Effector memory CD8-positive, alpha-beta T cell (primary cell): ENCODE measurements at places on chromosomes 2 and 18.

GRCh38 chr2:159131914-159132281, 154.6 kb downstream of the WDSUB1 start:
- no peak for DNase-seq

- DNase-seq = no peak
Measured at GRCh38 chr18:36757081-36757480, 71.7 kb downstream of the TPGS2 start.

- DNase-seq = no peak
Measured at GRCh38 chr2:96874198-96874831, 4.4 kb upstream of the SEMA4C start.

GRCh38 chr2:190301032-190301431, 18.6 kb downstream of the HIBCH start:
- DNase-seq = no peak

GRCh38 chr18:46260016-46260878, 156.1 kb downstream of the HAUS1 start:
- DNase-seq = no peak

DNA sequence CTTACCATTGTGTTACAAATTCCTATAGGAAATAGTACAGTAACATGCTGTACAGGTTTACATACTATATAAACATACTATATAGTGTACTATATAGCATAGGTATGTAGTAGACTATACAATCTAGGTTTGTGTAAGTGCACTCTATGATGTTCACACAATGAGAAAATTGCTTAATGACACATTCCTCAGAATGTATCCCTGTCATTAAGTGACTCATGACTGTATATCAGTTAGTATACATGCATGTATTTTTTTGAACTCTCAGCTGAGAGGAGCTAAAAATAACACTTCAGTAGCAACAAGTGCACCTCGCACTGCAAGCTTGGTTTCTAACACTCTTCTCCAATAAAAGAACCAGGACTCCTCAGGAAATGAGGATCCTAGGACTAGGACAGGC, 19.5 kb upstream of the ASXL3 start:
- DNase-seq = no peak

DNA sequence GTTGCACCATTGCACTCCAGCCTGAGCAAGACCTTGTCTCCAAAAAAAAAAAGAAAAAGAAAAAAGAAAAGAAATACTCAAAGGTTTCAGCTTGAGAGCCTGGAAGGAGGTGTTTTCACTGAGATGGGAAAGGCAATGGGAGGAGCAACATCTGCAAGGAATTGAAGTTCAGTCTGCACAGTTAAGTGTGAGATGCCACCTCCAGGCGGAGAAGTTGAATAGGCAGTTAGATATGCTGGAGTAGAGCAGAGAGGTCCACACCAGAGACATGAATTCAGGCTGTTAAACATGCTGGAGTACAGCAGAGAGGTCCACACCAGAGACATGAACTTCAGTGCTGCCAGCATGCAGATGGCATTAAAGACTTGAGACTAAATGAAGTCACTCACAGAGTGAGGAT, 41.4 kb upstream of the DTNB start:
- no peak for DNase-seq

DNA sequence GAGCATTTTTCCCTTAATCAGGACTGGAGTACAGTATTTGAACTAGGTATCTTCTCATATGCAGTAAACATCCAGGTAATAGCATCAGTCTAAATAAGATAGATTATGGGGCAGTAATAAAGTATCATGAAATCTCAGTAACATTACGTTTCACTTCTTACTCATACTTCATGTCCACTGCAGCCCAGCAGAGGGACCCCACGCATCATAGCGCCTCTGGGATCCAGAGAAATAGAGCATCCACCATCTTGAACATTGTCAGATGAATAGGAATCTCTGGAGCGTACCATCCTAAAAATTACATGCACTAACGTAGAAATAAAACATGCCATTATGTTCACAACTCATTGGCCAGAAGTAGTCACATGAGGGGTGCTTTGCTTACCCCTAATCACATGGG, 499.0 kb downstream of the CPS1 start:
- DNase-seq = no peak

DNA sequence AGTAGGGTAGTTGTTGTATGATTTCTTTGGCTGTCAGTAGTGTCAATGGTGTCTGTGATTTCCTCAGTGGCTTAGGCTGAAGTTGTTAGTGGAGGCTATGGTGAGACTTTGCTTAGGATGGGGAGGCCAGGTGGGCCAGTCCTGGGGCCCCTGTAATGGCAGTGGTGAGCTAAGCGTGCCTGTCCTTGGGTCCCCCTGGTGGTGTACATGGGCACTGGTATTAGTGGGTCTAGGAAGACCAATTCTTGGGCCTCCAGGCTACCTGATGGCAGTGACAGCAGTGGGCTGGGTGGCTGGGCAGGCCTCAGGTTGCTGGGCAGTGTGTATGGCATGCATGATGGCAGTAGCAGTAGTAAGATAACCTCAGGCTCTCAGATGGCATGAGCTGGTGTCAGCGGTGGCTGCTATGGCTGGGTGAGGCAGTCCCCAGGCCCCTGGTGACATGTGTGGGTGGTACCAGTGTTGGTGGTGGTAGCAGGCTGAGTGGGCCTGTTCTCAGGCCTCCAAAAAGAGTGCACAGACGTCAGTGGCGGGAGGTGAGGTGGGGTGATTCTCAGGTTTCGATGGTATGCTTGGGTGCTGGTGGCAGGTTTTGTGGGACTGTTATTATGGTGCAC, 103.2 kb downstream of the KLHL14 start:
- DNase-seq = no peak

DNA sequence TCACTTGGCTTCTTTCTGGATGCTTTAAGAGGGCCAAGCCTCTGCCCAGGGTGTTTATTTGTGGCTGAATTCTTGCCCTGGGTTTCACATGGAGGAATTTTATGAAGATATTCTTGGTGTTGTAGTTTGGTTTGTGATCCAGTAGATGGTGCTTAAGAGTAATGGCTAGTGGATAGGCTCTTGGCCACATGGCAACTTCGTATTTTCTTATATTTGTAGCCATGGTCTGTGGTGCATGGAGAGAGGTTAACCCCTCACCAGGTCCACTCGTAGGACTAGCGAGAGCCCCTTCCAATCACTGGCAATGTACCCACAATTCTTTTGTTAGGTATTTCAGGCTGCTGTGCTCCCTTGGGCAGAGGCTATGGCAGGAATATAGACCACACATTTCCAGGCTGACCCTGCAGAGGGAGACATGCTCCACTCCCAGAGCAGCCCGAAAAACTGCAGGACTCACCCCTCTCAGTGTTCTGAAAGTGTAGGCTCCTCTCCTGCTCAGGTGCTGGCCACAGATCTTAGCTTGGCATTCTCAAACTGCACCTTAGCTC, 582.1 kb upstream of the SETBP1 start:
- no peak for DNase-seq

GRCh38 chr2:120734930-120735651, 577 bp upstream of the GLI2 start:
- no peak for DNase-seq

GRCh38 chr2:43736637-43737036, 37.2 kb upstream of the DYNC2LI1 start:
- no peak for DNase-seq
